ENCODE measurements at places on chromosomes 6 and 20.

DNA sequence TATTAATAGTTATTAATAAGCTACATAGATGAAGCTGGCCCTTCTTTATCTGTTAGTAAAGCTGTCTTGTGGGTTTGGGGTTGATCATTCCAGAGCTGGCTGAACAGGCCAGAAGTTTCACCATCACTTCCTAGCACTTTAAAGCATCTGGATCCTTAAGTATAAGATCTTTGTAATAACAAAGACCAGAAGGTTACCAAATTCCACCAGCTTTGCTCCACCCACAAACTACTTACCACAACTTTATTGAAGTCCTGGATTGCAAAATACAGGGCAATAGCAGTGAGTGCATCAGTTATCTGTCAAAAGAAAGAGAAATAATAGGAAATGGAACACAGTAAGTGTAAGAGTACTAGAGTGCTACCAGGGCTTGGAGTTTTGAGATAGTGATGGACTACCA is 33.0 kb downstream of the PIGU start:
- no peak overlapping the region for H3K27ac ChIP-seq
- H3K4me3 ChIP-seq = no peak overlapping the region
- no peak for DNase-seq
- no peaks in the 10 kb centered on the region for H3K4me1 ChIP-seq
- H3K36me3 ChIP-seq = no peaks in the 10 kb centered on the region
- H3K27me3 ChIP-seq = no peaks in the 10 kb centered on the region

GRCh38 chr6:28922004-28922820 is 1.6 kb downstream of the TRIM27 start:
- peak overlapping the region; percentile 98 for H3K4me3 ChIP-seq
- peaks cover 26% of the 10 kb centered on the region for H3K4me1 ChIP-seq
- H3K27ac ChIP-seq = peak overlapping the region; percentile 98
- peaks cover 25% of the 10 kb centered on the region for H3K36me3 ChIP-seq
- no peaks in the 10 kb centered on the region for H3K27me3 ChIP-seq
- no peak for DNase-seq

- no peak for DNase-seq
- no peaks in the 10 kb centered on the region for H3K36me3 ChIP-seq
- no peaks in the 10 kb centered on the region for H3K27me3 ChIP-seq
- H3K4me1 ChIP-seq = no peaks in the 10 kb centered on the region
Observed at GRCh38 chr6:21377356-21377755, 216.2 kb upstream of the SOX4 start.

DNA sequence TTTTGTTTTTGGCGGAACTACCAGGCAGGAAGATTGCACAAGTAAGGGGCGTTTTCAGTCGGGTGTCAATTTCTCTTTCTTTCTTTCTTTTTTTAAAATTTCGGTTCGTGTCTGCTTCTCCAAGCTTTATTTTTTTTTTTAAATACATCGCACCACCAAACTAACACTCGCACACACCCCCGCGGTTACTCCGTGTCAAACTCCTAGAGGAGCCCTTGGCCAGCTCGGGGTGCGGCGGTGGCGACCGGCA is 338 bp downstream of the UTRN start:
- no peak for DNase-seq
- peak overlapping the region; percentile 83 for H3K4me3 ChIP-seq
- H3K36me3 ChIP-seq = no peaks in the 10 kb centered on the region
- H3K27me3 ChIP-seq = no peaks in the 10 kb centered on the region
- H3K4me1 ChIP-seq = peaks cover 15% of the 10 kb centered on the region

DNA sequence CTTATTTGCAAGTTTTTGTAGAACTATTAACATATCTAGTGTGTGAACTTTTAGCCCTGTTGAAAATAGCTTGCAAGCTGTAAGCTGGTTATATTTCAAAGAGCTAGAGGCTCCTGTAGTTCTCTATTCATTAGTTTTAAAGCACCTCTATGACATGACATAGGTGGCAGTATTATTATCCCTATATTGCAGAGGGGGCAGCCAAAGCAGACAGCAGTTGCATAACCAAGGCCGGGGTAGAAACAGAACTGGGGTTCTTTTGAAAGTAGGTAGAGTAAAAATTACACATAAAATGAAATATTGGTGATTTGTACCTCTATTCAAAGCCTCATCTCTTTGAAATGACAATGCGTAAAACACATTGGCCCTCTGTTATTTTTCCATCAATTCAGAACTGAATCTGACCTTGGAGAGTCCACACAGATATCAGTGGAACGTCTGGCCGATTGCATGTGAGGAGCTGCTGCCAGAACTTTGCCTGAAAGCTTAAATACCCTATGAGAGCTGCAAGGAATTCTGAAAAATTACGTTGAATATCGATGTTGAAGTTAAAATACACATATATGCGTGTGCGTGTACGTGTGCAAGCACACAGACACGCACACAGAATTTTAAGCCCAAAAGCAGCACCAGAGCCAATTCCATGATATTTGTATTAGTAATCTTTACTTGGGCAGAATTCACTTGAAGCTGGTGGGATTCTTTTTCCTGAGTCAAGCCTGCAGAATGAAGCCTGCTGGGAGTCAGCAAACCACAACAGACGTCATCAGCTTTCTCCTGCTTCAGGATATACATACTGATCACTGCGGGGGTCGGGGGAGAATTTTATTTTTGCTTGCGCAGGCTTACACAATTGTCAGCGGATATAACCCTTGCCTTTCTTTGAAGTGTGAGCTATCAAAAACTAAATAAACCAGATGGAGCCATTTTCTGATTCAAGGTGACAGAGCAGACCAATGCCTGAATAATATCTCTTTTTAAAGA is 163.2 kb downstream of the PDE7B start:
- no peaks in the 10 kb centered on the region for H3K36me3 ChIP-seq
- no peak overlapping the region for H3K27ac ChIP-seq
- H3K27me3 ChIP-seq = no peaks in the 10 kb centered on the region
- no peak for DNase-seq

DNA sequence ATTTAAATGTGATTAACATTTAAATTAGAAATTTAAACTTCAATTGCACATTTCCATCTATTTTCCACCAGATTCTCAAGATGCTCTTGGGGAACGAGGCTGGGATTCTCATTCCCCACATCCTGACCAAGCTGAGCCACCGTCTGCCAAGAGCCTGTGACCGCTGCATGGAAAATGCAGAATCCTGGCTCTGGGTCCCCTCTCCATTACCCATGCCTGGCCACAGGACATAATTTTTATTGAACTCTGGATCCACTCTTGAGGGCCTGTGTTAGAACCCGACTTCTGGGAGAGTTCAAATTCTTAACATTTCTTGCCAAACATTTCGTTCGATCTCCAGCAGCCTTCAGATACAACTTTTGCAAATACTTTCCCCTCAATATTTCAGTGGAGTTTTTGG is 201.6 kb upstream of the SNX9 start:
- H3K27me3 ChIP-seq = no peaks in the 10 kb centered on the region
- no peak overlapping the region for H3K4me3 ChIP-seq
- no peaks in the 10 kb centered on the region for H3K4me1 ChIP-seq
- no peak for DNase-seq

Measured in thoracic aorta (tissue), 2 donors.